ENCODE measurements at places on chromosomes 13 and 19. TPM values are rescaled to one million over a fixed set of nuclear protein-coding genes. Genes with fewer than 3 reads are reported as not detected.

DNA sequence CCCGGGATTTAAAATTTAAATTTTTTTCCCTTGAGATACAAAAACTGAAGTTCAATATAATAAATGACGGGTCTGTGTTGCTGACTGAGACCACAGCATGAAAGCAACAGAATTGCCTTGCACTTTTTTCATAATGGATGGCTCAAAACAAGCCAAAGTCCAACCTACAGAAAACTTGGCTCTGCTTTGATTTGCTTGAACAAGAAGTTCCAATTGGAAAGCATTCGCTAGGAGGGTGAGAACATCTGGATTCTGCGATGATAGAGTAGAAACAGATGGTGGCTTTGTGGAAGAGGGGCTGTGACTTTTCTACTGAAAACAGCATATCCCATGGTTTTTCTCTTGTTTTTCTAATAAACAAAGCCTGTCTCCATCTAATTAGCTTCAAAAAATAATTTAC lies 46.4 kb downstream of the THSD1 start:
- no peak for DNase-seq

DNA sequence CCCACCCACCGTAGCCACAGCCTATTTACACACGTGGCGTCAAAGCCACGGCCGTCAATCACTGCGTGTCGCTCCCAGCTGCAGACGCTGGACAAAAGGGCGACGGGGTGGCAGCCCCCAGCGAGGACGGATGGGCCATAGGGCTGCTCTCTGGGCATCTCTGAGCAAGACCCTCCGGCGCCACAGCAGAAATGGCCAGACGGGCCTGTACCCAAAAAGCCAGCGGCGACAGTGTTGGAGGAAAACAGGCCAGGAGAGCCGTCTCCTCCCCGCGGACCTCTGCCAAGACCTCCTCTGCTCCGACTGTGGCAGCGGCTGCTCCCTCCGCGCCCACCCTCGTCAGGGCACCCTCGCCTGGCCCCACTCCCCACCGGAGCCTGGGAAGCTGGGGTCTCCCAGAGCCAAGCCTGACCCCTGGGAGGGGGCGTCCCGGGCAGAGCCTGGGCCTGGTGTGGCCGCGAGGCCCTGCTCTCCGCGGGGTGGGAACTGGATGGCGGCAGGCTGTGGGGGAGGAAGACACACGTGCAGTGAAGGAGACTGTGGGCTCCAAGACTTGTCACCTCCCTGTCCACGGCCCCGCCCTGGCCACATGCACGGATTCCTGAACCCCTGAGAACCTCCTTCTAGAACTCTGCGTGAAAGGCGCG lies 2.7 kb downstream of the C2CD4C start:
- DNase-seq: no peak

DNA sequence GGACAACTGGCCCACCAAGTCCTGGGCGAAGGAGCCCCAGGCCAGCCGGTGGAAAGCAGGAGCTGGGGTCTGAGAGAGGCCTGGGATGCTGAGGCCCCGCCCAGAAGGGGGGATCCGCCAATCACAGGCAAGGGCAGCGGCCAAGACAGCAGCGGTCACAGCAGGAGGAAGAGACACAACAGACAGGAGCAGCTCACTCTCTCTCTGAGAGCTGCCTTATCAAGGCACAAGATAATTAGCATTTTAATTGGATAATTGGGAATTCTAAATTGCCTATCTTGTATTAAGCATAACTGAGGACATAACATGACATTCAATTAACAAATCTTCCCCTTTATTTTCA lies 46.2 kb downstream of the CEBPG start:
- DNase-seq: no peak

DNA sequence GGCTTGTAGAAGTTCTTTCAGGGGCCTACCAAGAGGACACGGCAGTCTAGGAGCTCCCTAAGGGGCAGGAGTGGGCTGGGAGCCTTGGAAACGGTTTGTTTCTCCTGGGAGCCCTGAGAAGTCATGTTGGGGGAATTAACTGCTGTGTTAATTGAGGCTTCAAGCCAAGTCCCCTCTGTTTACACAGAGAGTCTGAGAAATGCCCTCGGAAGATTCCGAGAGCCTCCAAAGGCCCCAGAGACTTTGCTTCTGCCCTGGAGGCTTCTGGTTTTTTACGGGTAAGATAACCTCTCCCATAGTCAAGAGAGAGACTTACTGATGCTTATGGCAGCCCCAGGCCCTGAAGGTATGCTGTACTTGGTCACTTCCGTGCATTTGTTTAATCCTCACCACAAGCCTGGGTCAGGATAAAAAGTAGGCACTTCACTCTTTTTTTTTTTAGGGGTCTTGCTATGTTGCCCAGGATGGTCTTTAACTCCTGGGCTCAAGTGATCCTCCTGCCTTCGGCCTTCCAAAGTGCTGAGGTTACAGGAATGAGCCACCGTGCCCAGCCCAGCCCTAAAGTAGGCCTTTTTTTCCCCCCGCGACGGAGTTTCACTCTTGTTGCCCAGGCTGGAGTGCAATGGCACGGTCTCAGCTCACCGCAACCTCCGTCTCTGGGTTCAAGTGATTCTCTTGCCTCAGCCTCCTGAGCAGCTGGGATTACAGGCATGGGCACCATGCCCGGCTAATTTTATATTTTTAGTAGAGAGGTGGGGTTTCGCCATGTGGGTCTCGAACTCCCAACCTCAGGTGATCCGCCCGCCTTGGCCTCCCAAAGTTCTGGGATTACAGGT lies 15.2 kb downstream of the IER2 start:
- no peak for DNase-seq

DNA sequence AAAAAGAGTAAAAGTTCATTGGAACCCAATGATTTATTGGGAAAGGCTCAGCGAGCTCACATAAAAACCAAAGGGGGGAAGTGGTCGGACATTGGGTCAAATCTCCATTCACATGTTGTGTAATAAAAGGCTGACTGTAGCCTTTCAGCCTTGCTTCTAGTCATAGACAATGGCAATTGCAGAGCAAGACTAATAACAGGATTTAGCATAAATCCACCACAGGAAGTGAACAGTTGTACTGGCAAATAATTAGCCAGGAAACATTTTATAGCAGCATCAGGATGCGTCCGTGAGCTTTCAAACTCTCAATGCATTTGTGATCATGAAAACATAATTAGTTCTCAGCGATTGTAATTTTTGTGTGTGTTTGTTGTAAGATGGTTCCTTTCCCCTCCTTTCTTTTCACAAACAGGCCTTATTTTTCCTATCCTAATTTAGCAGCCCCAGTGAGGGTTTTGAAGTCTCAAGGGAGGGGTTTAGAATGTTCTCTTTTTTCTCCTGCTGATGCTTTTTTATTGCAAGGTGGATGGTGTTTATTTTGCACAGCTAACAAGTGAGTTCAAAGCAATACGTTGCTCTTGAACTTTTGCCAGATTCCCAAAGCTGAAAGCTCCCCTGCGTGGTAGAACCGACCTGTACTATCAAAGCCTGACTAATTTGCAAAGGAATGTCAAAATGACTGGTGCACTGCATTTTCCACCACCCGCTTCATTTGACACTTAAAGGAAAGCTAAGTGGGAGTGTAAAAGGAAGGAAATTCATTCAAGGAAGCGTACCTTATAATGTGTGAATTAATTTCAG lies 105.6 kb downstream of the SPRY2 start:
- no peak for DNase-seq

DNA sequence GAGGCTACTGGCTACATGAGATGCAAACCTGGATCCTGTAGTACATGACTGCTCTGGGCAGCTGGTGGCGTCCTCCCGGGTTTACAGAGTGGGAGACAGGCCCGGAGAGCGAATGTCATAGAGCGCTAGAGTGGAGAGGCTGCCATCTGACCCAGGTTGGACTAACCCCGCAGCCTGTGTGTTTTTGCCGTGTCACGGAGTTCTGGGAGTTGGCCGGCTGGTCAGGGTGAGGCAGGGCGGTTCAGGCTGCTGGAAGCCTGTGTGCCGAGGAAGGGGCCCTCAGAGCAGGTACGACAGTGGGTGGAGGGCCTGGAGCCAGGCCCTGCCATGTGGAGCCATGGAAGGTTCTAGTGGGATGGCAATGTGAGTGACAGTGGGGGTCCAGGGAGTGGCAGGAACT lies 12.5 kb downstream of the CRTC1 start:
- no peak for DNase-seq

- no peak for DNase-seq
Observed at GRCh38 chr19:58522709-58523108, 3.1 kb upstream of the ZBTB45 start.

- DNase-seq: no peak
Observed at GRCh38 chr13:43291287-43292060, 268.1 kb downstream of the DNAJC15 start.

- DNase-seq: no peak
Observed at GRCh38 chr13:50979187-50979586, 69.6 kb downstream of the RNASEH2B start.

GRCh38 chr13:40485611-40486517 lies 180.6 kb downstream of the FOXO1 start:
- no peak for DNase-seq

GRCh38 chr13:33184530-33184929 lies 101.0 kb downstream of the STARD13 start:
- DNase-seq: no peak

- DNase-seq: no peak
Observed at GRCh38 chr19:53594811-53595509, 36.8 kb upstream of the DPRX start.

DNA sequence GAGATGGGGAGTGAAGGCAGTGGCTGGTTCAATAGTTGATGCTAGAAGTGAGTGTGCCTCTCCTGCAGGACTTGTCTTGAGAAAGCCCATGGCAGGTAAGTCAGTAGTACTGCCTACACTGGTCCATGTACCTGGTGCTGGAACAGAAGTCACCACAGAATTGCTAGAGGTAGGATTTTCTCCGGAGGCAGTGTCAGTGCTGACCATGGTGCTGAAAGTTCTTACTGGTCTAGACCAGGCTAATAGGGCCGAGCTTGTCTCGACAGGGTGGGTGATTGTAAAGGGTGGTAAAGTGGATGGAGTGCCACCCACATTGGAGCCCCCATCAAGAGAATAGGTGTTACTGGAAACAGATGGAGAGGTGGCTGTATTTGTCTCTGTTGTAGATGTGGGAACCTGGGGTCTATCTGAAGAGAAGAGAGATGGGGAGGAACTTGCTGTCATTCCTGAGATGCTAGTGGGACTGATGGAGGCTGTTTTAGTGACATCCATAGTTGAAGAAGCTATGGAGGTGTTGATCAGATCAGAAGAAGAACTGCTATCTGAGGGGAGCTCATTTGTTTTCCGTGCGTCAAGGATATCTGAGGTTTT lies 36.6 kb downstream of the MUC16 start:
- no peak for DNase-seq

GRCh38 chr19:53812335-53812734 lies 11.8 kb downstream of the NLRP12 start:
- DNase-seq: no peak

DNA sequence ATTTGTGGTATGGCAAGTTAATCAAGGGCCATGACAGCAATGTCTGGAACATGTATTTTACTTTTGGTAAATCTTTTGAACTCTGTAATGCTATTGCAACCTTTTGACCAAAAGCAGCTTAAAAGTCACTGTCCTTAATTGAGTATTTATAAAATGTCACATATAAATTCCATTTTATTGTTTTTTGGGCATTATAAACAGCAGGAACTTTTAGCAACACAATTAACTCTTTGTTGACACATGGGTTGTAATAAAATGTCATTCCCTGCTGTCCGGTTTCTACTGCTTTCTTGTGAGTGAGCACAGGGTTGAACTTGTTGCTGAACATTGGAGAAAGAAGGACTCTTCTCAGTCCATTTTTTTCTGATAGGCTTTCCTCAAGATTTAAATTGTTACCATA lies 1923.1 kb downstream of the PCDH9 start:
- no peak for DNase-seq

DNA sequence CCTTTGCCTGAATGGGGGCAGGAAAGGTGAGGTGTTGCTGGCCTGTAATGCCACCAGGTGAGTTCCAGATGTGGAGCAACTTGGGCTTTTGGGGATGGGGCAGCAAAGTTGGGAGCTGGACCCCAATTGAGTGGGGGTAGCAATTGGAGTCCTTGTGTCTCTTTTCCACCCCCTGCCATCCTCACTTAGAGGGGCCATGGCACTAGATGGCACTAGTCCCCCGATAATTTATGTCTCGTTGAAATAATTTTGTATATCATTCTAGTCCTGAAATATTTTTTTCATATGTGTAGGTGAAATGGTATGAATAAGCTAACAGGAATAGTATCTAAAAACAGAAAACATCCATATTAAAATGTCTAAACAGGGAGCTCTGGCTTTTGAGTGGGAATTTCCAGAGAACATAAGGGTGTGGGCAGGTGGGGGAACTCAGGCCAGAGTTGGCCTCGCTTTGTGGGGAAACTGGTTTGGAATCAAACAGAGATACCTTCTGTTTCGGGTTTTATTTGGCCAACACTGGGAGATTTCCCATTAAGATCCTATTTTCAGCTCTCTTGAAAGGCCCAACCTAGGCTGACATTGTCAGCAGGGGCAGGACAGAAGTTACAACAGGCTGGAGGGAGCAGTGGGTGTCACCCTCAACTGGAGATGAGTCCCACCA lies 3.4 kb downstream of the ZNF576 start:
- DNase-seq: no peak

DNA sequence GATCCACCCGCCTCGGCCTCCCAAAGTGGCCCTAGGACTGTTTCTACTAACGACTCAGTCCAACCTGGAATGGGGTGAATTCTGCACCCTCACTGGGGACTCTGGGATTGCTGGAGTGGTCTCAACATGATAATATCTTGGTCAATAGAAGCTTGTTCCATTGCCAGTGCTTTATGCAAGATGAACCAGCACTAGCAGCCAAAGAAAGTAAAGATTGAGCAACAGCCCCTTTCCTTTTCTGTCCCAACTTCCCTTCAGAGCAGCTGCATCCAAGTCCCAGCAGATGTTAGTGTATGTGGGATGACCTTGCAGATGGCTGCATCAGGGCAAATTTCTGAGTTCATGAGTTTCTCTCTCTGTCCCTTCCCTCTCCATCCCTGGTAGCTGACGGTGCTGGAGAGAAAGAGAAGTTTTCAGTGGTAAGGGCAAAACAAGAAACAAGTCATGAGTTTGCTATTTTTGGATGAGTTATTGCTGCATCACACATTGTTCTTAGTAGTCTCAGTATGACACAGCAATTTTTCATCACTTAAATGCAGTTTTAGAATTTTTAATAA lies 183.6 kb upstream of the EDNRB start:
- DNase-seq: peak; percentile 52

GRCh38 chr13:24892829-24893228 lies 128.9 kb downstream of the RNF17 start:
- no peak for DNase-seq

GRCh38 chr13:67854990-67855389 lies 624.9 kb upstream of the PCDH9 start:
- no peak for DNase-seq

GRCh38 chr19:35135389-35135909 lies 590 bp upstream of the LGI4 start:
- DNase-seq: peak; percentile 95

The C3 gene
- 262 TPM for total RNA-seq

The SIGLEC8 gene
- total RNA-seq: not detected

The ZNF90 gene
- 1.1 TPM for total RNA-seq

The KLK4 gene
- total RNA-seq: not detected

The RASGRP4 gene
- 1.3 TPM for total RNA-seq

The CCNE1 gene
- 2.1 TPM for total RNA-seq

The SMIM44 gene
- not detected for total RNA-seq

The A1BG gene
- 36.0 TPM for total RNA-seq

The KLF16 gene
- total RNA-seq: 11.1 TPM

The GSX1 gene
- not detected for total RNA-seq

Measured in right cardiac atrium (tissue), 5 donors.